AML-193 (cell line): ENCODE measurements at places on chromosomes 6 and 20.

DNA sequence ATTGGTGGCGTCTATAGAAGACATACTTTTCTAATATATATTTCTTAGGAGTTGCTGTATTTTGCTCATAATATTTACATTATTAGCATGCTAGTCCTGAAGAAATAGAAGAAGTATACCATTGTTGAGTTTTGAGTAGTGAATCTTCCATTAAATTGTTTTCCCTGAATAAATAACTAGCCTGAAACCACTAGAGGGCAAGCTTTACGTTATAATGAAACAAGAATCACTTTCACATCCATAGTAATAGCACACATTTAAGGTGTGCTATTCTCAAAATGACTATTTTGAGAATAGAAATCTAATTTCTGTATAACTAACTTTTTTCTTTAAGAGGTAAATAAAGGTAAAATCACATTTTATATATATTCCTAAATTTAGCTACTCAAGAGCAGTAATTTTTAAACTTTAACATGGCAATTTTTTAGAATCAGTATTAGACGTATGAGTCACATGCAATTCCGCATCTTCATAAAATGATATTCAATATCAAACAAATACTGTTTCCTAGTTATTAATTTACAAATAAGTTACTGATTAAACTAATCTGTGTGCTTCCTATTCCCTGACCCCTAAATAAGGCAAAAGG is 213.2 kb upstream of the MANEA start:
- DNase-seq, result peak; percentile 64

- DNase-seq, result no peak
These were observed 3.1 kb downstream of the LAMP5 start for GRCh38 chr20:9517297-9518162.

DNA sequence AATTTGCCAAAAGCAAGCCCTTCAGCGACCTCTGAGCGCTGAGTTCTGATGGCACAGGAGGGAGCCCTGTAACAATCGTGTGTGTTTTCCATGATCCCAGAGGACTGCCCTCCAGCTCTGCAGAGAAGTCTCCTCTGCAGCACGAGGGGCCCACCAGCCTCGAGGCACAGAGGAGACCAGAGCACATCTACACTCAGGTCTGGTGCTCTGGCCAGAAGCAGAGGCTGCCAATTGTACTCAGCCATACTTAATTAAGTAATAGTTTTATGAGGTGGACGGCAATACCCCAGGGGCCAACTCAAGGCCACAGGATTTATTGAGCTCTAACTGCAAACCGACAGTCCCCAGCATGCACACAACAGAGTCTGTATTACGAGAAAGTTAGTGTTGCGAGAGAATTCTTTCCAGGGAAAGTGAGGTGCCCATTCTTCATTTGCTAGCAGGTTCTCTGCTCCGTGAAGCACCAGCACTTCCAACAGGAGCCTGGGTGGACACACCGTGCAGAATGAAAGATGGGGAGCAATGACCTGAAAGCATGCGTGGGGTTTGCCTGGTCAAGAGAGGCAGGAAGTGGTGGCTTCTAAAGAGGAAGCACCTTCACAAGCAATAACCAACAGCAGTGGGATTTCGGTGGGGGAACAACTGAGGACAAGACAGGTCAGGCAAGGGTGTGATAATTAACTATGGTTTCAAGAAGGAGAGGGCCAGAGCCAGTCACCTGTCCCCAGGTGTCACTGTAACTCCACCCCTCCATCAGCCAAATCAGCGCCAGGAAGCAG is 92.8 kb upstream of the FOXC1 start:
- DNase-seq, result no peak

- no peak for DNase-seq
These were observed 2.1 kb downstream of the PRSS35 start for GRCh38 chr6:83514466-83514865.

GRCh38 chr6:74554041-74554440 is 651.8 kb downstream of the COL12A1 start:
- no peak for DNase-seq

- DNase-seq, result no peak
These were observed 20.0 kb upstream of the COL19A1 start for GRCh38 chr6:69846312-69846711.

DNA sequence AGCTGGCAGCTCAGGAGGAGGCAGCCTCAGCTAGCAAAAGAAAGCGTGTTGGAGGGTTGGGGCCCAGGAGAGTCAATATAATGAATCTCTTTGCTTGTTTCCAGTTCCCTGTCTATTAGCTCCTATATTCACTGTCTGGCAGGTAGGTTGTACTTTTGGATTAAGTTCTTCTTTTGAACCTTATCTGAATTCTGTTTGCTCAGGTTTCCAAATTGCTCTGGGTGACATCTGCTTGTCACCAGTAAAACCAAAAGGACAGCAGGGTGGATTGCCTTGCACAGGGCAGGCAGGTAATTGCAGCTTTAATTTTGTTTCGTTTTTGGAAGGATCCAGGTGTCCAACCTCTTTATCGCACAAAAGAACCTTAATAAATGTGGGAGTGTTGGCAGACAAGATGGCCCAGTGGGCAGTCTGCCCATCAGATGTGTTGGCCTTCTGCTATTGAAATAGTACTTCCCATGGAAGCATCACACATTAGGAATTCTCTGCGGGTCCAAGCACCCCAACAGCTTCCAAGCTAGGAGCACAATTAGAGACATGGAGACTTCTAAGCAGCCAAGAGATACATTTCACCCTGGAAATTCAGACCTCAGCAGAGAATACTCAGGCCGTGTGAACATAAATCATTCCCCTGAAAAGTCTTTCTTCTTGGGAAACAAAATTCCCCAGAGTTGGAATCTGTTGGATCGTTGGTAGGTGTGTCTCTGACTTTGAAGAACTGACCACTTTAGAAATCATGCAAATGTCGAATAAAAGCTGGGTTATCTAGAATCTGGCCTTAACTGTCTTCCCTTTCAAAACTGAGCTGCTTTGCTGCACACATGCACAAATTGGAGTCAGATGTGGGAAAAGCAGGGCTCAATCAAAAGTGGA is 286.9 kb upstream of the BMP2 start:
- DNase-seq, result no peak

- peak; percentile 45 for DNase-seq
These were observed at the start of gene TGIF2 for GRCh38 chr20:36573103-36573797. TSS of gene TGIF2 (plus strand) at chr20:36573597. CDS start at chr20:36578775, 5,178 bp downstream.
